Activated T-cell treated with anti-CD3 and anti-CD28 coated beads, Interleukin-2, amount 50 U/mL, for 24 hours (primary cell): ENCODE measurements at places on chromosomes 3 and 15.

DNA sequence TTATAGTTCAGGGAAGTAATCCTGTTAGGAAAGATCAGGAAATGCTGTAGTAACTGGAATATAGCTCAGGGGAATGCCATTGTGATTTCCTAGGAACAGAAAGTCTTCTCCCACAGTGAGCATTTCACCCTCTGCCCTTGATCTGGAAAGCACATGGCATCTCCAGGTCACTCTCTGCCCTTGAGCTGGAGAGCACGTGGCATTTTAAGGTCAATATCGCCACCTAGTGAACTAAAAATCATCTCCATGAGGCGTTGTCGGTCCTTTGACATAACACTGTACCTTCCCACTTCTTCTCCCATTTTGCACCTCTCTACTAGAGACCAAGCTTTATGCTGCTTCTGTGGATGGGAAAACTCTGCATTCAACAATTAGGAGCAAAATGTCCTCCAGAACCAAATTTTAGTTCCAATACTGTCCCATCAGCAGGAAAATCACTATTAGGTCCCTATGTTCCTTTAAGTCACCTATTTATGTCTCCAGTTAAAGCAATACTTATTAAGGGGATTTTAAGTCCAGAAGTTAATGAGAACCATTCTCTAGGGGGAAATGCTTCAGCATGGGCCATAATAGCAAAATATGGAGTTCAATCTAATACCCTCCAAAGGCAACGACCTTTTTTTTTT, 54.7 kb upstream of the GK5 start:
- DNase-seq, result no peak

GRCh38 chr3:111763001-111763471, 96.0 kb upstream of the PHLDB2 start:
- no peak for DNase-seq

DNA sequence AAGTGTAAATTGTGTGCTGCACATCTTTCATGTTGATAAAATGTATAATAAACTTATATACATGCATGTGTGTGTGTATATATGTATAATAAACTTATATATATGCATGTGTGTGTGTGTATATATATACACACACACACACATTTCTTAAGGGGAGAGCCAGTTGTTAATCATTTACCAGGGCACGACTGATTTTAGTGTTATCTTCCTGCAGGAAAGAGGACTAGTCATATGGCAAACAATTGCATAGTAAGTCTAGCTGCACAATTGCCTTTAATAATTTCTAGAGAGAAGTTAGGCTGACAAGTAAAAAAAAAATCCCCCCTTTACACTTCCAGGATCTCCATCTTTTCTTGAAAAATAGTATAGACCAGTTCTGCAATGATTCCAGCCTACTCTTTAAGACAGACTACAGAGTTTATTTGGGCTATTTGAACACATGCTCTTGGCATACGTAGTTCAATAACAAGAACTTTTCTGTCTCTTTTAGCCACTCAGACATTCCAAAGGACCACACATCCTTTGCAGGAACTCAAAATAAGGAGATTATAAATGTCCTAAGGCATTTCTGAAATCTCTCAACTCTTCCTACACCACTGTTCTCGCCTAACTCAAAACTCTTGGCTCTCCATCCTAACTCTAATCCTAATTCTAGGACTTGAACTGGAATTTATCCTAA, 163.6 kb upstream of the SETMAR start:
- no peak for DNase-seq

- DNase-seq, result no peak
These were observed 40.7 kb upstream of the POLG start for GRCh38 chr15:89375093-89376005.

DNA sequence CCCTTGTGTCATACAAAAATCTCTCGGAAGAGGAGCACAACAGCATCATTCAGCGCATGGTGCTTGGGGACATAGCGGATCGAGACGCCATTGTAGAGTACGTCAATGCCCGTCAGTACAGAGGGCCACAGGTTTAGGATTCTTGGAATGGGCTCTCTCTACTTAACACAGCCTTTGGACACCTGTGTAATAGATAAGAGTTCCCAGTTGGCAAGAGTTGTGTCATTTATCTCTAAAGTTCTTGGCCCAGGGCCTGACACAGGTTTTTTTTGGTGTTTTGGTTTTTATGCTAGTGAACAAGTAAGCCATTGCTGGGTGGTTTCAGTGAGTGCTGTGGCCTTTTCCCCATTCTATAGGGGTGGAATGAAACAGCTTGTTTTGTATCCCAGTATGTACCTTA, 54.1 kb downstream of the SNRK start:
- DNase-seq, result no peak

GRCh38 chr3:33001889-33002288, 50.4 kb downstream of the CCR4 start:
- DNase-seq, result no peak

DNA sequence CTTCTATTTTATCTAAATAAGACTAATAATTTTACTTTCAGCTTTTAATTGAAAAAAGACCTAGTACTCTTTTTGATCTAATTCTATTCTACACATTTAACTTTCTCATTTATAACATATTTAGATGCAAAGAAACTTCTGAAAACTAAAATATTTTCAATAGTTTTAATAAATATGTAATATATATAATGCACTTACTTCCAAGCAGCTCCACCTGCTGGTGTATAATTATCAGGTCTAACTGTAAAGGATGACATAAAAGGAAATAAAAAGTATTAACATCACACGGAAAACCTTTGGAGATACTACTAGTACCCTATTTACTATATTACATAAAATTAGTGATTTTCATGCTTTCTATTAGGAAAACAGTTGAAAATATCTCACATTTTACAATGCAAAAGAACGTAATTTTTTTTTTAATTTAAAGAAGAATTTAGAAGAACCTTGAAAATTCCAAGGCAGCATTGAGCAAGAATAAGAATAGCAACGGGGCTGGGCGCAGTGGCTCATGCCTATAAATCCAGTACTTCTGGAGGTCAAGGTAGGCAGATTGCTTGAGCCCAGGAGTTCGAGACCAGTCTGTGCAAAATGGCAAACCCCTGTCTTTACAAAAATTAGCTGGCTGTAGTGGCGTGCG, 10.2 kb downstream of the PLSCR5 start:
- no peak for DNase-seq

DNA sequence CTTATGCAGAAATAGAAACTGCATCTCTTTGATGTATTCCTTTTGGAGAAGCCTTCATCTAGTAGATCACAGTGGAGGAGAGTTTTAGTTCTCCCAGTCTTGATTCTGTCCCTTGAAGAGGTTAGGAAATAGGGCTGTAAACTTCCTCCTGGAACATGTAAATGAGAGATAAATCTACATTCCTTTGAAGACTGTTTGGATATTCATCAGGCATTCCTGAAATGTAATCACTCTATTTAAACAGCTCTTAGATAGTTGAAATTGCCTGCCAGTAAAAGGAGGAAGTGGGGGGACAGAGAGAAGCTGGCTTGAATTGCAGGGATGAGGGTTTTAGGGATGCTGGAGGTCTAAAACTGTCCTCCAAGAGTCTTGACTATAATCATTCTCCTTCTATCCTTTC, 254.3 kb upstream of the LRRC3B start:
- DNase-seq, result no peak

- no peak for DNase-seq
These were observed 318.2 kb upstream of the SEMA6D start for GRCh38 chr15:47399100-47399499.
